HFF-Myc (cell line): ENCODE measurements at places on chromosomes 1 and 21.

GRCh38 chr1:88661188-88661587 lies 22.9 kb upstream of the PKN2 start:
- no peak for DNase-seq

- DNase-seq: no peak
Measured at GRCh38 chr1:242428399-242429190, 95.9 kb downstream of the PLD5 start.

DNA sequence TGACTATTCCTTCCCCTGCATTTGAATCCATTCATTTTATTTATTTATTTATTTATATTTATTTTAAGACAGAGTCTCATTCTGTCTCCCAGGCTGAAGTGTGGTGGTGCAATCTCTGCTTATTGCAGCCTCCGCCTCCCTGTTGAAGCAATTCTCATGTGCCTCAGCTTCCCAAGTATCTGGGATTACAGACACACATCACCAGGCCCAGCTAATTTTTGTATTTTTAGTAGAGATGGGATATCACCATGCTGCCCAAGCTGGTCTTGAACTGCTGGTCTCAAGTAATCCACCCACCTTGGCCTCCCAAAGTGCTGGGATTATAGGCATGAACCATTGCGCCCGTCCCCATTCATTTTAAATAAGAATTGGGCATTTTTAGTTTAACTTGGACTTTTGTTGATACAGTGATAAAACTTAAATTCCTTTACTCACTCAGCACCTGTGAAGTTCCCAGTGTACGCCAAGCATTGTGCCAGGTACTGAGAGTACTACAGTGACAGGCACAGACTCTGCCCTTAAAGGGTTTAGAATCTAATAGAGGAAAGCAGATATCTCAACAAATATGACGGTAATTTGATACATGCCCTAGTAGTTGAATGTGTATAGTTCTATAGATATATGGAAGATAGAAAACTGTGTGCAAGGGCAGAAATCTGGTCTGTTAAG lies 90.5 kb downstream of the PTPRC start:
- no peak for DNase-seq

GRCh38 chr1:226637147-226637935 lies 88.8 kb downstream of the STUM start:
- no peak for DNase-seq

DNA sequence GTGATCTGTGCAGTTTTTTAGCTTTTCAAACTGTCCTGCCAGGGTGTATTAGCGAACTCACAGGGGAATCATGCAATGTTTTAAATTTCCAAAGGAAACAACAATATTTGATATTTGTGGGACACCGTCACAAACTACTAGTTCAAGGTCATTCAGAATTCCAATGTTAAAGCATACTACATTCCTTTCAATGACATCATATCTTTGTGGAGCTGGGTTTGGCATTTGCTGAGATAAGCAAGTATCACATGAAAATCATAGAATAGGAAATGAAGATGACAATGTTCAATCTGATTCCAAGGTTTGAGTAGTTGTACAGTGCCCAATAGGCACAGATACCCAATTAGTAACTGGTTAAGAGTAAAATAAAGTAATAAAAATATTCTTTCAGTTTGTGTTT lies 35.6 kb downstream of the NUF2 start:
- DNase-seq: no peak

DNA sequence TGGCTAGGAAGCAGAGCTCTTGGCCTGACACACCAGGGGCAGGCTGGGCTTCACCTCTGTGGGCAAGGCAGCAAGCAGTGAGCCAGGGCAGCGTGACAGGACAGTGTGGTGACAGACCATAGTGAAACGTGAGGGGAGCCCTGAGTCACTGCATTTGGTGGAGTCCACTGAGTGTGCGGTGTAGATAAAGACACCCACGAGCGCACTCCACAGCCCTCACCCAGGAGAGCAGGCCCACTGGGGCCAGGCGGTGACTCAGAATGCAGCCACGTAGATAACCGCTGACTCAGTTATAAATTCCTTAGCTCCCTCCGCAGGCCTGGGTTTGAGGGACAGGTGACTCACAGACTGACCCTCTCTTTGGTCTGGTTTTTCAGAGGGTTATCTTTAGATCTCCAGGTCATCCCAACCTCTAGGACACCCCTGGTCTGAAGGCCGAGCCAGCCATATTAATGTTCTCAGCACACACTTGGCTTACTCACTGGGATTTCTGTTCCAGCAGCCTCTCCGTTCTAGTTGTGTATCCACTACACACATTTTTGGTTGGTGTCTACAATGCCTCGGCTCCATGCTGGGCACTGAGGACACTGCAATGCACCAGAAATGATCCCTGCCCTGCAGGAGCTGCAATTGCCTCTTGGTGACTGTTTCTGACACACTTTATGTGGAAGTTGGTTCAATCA lies 90.2 kb upstream of the TSPAN2 start:
- no peak for DNase-seq

- no peak for DNase-seq
Measured at GRCh38 chr1:8023287-8023994, 2.7 kb downstream of the ERRFI1 start.

GRCh38 chr21:36773117-36773516 lies 74.2 kb downstream of the SIM2 start:
- no peak for DNase-seq

DNA sequence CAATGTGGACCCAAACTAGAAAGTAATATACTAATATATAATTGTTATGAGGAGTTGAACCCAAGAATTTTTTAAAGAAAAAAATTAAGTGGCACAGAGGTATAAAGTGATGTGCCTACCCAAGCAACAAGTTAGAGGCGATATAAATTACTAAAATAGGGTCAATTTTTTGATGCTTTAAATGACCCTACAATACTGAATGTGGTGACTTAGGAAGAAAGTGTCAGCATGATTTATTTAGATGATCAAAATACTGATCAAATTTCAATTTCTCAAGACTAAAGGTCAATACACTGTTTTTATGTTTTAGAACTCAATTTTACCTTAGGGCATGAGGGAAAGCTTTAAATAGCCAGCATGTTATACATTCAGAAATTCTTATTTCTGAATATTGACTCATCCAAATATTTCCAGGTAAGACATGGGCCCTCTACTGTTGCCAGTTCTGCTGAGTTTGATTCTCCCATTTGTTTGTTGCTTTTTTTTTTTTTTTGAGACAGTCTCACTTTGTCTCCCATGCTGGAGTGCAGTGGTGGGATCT lies 20.1 kb downstream of the SCAF4 start:
- no peak for DNase-seq

GRCh38 chr1:175128523-175128922 lies 60.9 kb downstream of the TNN start:
- no peak for DNase-seq

DNA sequence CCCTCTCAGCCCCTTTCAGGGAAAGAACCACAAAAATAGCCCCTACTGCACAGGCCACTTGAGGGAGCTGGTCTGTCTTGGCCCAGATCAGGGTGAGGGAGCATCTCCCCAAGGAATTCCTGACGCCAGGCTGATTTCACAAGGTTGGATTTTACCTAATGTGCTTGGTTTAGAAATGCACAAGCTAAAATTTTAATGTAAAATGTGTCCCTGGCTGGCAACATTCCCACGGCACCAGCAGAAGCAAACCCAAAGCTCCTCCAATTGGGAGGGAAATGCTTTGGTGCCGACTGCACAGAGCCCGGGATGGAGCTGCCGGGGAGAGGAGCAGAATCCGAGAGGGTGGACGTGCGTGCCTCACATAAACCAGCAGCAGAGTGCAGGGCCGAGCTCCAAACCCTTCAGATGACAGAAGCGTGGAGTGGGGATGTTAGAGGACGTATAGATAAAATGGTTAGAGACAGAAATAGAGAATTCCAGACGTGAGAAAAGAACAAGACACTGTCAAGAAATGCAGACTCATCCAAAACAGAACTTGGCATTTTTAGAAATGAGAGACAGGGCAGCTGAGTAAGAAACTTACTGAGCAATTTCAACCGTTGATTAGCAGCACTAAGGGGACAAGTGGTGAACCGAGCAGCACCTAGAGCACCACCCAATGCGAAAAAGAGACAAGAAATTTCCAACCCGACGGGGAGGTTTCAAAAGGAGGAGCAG lies 41.6 kb upstream of the TMEM52 start:
- DNase-seq: no peak

- no peak for DNase-seq
Measured at GRCh38 chr21:45480701-45481500, 61.3 kb downstream of the SLC19A1 start.

GRCh38 chr1:147109762-147110161 lies 62.5 kb downstream of the PRKAB2 start:
- DNase-seq: no peak

- no peak for DNase-seq
Measured at GRCh38 chr1:214440219-214440965, 111.0 kb downstream of the PTPN14 start.

DNA sequence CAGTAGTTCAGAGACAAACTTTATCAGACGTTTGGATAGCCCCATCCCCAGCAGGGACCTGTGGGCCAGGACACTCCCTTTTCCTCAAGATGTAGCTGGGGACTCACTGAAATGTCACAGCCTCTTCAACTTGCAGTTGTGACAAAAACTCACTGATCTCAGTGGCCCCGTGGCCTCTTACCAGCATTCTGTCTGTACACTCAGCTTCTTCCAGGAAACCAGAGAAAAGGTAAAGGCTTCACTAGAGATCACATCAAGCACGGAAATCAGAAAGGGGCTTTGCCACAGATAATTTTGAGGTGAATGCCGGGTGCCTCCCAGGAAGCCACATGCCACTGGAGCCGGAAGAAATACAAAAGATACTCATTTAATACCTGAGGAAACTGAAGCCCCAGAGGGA lies 122.2 kb downstream of the CCDC185 start:
- DNase-seq: no peak

GRCh38 chr1:82894635-82895034 lies 1093.9 kb downstream of the ADGRL2 start:
- DNase-seq: no peak

DNA sequence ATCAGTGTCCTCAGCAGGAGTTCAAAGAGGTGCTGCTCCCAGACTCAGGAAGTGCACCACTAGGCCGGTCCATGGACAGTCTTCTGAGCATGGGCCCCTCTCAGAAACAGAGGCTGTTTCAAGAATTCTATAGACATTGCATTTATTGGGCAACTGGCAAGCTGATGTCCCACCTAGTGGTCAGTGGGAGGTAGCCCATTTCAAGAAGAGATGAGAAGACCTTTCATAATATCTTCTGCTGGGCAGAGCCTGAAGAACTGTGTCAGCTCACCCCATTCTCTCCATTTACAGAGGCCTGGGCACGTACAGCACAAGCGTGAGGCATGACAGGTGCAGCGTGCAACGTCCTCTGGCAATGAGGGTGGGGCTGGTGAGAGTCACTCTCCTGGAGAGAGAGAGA lies 216.0 kb downstream of the DYRK1A start:
- DNase-seq: peak; percentile 33

DNA sequence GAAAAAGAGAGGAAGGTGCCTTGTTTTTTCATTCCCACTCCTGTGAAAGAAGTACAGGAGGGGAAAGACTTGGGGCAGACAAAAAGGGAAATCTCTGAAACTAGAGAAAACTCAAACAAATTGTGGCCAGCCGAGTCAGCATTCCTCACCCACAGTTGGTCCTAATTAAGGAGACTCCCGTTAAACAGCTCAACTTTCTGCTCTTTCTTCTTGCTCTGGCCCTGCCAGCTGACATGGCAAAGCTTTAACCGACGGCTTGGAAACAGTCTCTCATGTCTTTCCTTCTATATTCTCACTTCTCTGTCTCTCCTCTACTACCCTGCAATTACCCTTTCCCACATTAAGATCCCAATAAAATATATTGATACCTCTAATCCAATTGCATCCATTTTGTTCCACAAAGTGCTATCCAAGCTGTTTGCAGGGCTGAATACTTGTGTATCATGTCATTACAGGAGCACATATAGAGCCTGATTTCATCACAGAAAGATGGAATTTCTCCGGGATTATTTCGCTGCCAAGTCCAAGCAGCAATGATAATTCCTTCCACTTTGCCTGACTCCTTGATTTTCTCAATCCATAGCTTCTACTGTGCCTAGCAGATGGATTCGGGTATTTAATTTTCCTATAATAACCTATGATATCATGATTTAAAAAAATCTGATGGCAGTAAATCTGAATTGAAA lies 65.4 kb upstream of the IPO9 start:
- DNase-seq: no peak

DNA sequence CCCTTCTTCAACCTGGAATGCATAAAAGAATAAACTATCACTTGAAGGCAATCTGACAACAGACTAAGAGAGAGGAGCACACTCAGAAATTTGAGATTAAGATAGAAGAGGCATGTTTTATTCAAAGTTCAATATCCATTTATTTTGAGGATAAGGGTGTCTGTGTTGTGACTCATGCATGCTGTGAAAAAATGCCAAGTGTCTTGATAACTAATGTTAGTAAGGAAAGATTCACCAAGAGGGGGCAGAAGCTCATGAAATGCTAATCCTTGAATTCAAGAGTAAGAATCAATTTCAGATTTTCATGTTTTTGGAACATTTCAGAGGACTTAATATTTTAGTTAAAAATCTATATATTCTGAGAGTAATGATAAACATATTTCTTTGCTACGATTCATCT lies 94.0 kb downstream of the IFI44 start:
- DNase-seq: peak; percentile 15

- DNase-seq: no peak
Measured at GRCh38 chr1:54825696-54826095, 24.6 kb upstream of the TTC22 start.

GRCh38 chr1:21779613-21780521 lies 3.1 kb downstream of the USP48 start:
- DNase-seq: no peak

DNA sequence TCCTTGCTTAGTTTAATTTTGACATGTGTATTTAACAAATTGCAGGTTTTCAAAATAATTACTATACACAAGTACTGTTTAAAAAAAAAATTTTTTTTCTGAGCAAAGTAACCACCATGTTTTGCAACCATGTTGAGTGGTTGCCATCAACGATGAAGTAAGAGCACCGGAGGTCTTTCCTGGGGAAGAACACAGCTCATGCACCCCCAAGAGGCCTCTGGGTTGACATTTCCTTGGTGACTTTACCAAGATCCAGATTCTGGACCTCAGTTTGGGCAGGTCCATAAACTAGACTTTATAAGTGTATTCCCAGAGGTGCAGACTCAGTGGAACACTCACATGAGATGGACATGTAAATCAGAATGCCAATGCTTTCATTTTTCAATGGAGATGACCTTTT lies 36.8 kb upstream of the RALGPS2 start:
- no peak for DNase-seq

DNA sequence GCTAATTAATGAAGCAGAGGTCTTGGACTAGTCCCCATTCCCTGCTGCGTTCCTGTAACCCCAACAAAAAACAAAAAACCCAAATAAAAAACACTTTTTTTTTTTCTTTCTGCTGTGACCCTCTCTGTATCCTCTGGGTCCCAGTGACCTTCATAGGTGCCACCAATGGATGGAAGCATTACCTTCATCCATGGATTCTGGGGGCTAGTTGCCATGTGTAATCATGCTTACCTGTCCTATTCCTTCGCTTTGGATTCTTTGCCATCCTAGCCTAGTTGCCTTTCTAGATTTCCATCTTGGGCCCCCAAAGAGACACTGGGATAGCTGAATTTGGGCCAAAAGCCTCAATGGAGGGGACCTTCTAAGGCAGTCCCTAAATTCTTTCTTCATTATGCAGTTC lies 1208.7 kb downstream of the BRINP3 start:
- DNase-seq: no peak

GRCh38 chr1:179807691-179808485 lies 64.8 kb downstream of the FAM163A start:
- DNase-seq: no peak
